ENCODE measurements at places on chromosomes 3 and 15. TPM values are rescaled to one million over a fixed set of nuclear protein-coding genes. Genes with fewer than 3 reads are reported as not detected.

The SKOR1 gene
- polyA plus RNA-seq, result 0.05 TPM

DNA sequence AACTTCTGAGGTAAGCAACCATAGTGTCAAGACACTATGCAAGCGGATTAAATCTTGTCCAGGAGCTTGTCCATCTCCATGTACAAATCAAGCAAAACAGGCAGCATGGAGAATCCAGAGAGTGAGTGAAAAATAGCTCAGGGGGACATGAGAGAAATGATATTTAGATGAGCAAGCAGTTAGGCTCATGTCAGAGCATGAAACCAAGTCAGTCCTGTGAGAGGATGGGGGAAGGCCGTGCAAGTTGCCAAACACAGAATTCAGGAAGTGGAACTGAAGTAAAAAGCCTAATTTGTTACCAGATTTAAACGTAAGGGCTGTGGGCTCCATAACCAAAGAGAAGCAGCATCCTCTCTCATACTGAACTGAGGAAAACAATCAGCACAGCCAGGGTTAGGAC, 995.9 kb downstream of the MCTP2 start:
- no peak for DNase-seq

The CRELD1 gene
- polyA plus RNA-seq, result 31.8 TPM

- DNase-seq, result no peak
Measured at GRCh38 chr15:51888593-51889195, 59.2 kb downstream of the TMOD3 start.

DNA sequence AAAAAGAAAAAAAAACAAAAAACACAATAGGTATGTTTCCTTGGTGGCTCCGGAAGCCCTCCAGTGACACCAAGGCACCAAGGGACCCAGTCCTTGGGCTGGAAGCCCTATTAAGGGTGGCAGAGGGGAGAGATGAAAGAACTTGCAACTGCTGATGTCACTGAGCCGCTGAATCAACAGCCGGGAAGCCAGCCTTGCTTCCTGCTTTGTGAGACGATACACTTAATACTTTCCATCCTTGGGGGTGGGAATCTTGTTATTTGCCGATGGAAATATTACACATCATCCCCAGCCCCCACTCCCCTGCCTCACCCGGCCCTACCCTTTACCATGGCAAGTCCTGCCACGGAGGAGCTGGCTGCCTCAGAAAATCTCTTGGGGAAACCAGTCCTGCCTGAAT, 5.6 kb upstream of the ISLR2 start:
- DNase-seq, result no peak

DNA sequence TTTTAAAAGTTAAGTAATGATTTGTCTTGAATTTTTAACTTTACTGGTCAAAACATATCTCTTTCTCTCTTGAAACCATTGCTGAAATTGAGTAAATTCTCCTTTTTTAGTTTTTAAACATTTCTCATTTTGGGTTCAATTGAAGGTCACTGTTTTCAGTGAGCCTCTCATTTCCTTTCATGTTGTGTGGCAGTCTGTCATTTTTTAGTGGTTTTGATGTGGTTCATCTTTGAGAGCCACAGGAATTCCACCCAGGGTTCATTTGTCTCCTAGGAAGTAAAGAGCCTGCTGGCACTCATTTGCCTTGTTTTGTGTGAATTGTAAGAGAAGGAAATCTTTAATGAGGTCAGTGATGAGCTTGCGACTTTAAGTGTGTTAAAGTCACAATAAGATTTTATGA, 10.4 kb downstream of the CLDN11 start:
- DNase-seq, result no peak

- DNase-seq, result no peak
Measured at GRCh38 chr3:48599077-48599501, 4.0 kb upstream of the COL7A1 start.

DNA sequence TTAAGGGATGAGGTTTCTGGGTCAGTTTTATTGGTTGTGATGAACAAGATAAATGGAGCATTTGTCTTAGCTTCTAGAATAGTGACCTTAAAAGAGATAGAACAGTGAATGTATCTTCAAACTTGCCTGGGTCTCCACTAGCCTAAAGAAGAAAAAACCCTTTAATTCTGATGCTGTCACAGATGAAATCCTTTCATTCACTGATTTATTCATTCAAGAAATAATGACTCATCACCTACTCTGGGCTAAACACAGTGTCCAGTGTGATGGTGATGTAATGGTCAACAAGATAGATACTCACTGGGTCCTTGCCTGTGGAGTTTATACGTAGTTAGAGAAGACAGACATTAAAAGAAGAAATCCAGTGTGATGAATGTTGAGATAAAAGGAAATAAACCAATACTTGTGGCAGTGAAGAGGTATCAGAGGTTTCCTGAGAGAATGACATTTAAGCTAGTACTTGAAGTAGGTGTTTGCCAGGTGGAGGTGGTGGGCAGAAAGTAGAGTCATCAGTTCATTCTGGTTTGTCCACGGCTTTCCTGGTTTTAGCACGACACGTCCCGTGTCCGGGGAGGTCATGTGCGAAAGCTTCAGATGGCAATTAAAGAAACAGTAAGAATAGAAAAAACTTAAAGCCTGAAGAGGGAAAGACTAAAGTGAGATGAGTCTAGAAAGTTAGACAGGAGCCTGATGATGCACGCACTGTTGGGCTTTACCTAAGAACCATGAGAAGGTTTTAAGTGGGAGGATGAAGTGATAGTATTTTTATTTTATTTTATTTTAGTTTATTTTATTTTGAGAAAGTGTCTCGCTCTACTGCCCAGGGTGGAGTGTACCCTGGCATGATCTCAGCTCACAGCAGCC, 18.5 kb downstream of the PAK2 start:
- no peak for DNase-seq

The TRIM42 gene
- polyA plus RNA-seq, result not detected

Measured in ovary (tissue), 10 donors.